ENCODE measurements at places on chromosomes 5 and 9. TPM values are rescaled to one million over a fixed set of nuclear protein-coding genes. Genes with fewer than 3 reads are reported as not detected.

- no peaks in the 10 kb centered on the region for H3K4me1 ChIP-seq
- no peak overlapping the region for H3K4me3 ChIP-seq
- no peaks in the 10 kb centered on the region for H3K36me3 ChIP-seq
- H3K27me3 ChIP-seq: no peaks in the 10 kb centered on the region
- H3K27ac ChIP-seq: no peak overlapping the region
These were observed 94.2 kb upstream of the FBN2 start for GRCh38 chr5:128632264-128632663.

GRCh38 chr9:125757834-125758233 is 10.7 kb downstream of the PBX3 start:
- DNase-seq: no peak
- H3K27ac ChIP-seq: no peak overlapping the region
- H3K36me3 ChIP-seq: no peaks in the 10 kb centered on the region
- H3K27me3 ChIP-seq: peaks cover 2% of the 10 kb centered on the region
- H3K4me3 ChIP-seq: no peak overlapping the region

- H3K27me3 ChIP-seq: no peaks in the 10 kb centered on the region
- DNase-seq: no peak
- H3K4me3 ChIP-seq: no peak overlapping the region
- no peaks in the 10 kb centered on the region for H3K36me3 ChIP-seq
- H3K27ac ChIP-seq: no peak overlapping the region
These were observed 34.2 kb downstream of the TARS1 start for GRCh38 chr5:33474931-33475499.

GRCh38 chr5:57960569-57960968 is 478.0 kb upstream of the ACTBL2 start:
- no peak for DNase-seq
- H3K27me3 ChIP-seq: no peaks in the 10 kb centered on the region
- no peaks in the 10 kb centered on the region for H3K4me1 ChIP-seq

GRCh38 chr9:128245421-128246151 is 30.2 kb downstream of the GOLGA2 start:
- DNase-seq: no peak
- H3K36me3 ChIP-seq: no peaks in the 10 kb centered on the region
- H3K27me3 ChIP-seq: peaks cover 9% of the 10 kb centered on the region
- no peaks in the 10 kb centered on the region for H3K4me1 ChIP-seq
- H3K27ac ChIP-seq: peak overlapping the region; percentile 43

DNA sequence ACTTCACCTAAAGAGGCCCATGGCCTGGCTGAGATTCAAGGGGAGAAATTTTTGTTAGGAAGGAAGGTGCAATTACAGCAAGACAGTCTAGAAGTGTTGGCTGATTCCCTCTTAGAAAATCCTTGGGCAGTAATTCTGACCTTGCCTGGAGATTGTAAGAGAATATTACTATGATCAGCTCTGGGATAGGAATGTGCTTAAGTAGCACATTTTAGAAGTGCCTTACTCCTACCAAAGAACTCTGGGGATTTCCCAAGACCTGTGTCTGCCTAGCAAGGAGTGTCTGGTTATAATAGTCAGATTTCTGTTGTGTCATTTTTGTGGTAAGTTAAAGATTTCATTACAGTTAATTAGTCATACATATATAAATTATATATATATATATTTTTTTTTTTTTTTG is 52.3 kb downstream of the NLN start:
- no peaks in the 10 kb centered on the region for H3K27me3 ChIP-seq
- no peak for DNase-seq
- H3K4me1 ChIP-seq: peaks cover 28% of the 10 kb centered on the region
- H3K27ac ChIP-seq: no peak overlapping the region
- H3K36me3 ChIP-seq: no peaks in the 10 kb centered on the region

GRCh38 chr9:110764006-110764405 is 95.4 kb downstream of the MUSK start:
- no peak for DNase-seq
- H3K4me3 ChIP-seq: no peak overlapping the region
- H3K27ac ChIP-seq: no peak overlapping the region
- no peaks in the 10 kb centered on the region for H3K36me3 ChIP-seq
- H3K27me3 ChIP-seq: no peaks in the 10 kb centered on the region

DNA sequence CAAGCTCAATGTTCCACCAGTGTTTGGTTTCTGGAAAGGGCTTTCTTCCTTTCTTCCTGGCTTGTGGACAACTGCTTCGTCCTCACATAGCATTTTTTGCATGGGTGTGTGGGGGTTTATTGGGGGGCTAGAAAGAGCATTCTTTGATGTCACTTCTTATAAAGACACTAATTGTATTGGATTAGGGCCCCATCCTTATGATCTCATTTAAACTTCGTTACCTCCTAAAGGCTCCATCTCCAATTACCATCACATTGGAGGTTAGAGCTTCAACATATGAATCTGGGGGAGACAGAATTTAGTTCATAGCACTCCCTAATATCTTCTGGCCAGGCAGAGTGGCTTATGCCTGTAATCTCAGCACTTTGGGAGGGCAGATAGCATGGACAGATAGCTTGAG is 6.1 kb upstream of the MACROH2A1 start:
- DNase-seq: no peak
- H3K4me3 ChIP-seq: no peak overlapping the region
- no peaks in the 10 kb centered on the region for H3K36me3 ChIP-seq

- H3K27me3 ChIP-seq: no peaks in the 10 kb centered on the region
- peaks cover 15% of the 10 kb centered on the region for H3K36me3 ChIP-seq
- no peak overlapping the region for H3K27ac ChIP-seq
- H3K4me3 ChIP-seq: no peak overlapping the region
- H3K4me1 ChIP-seq: no peaks in the 10 kb centered on the region
- DNase-seq: no peak
These were observed 35.8 kb downstream of the ZNF782 start for GRCh38 chr9:96818533-96818932.

DNA sequence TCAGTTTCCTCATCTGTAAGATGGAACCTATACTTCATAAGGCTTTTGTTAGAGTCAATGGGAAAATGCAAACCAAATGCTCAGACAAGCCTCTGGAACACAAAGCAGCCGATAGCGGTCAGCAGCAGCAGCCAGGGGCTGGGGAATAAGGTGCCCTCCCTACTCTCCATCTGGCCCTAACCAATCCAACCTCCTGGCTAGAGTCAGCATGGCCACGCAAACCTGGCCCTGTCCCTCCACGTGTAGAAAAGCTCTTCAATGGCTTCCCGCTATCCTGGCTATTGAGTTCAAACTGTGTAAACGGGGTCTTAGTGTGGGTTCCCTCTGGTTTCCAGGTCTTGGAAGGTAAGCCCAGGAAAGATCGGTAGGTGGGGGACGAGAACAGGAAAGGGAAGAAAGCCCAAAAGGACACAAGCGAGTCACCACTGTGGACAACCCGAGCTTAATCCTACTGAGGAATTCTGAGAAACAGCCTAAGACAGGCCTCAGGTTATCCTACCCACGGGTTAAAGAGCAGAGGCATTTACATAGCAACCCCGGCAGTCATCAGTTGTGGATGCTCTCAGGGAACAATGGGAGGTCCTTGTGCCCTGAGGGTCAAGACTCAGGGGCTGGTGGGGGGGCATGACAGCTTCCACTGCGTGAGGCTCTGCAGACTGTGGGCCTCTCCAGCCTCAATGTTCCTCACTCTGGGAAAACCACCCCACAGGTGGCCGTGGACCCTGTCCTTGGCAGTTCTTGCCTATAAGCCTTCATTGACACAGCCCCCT is 30.9 kb downstream of the FABP6 start:
- no peak for DNase-seq
- no peak overlapping the region for H3K27ac ChIP-seq
- no peak overlapping the region for H3K4me3 ChIP-seq
- no peaks in the 10 kb centered on the region for H3K4me1 ChIP-seq
- no peaks in the 10 kb centered on the region for H3K27me3 ChIP-seq
- no peaks in the 10 kb centered on the region for H3K36me3 ChIP-seq

GRCh38 chr9:94174164-94174563 is 84.9 kb upstream of the ZNF169 start:
- H3K36me3 ChIP-seq: peaks cover 17% of the 10 kb centered on the region
- no peak for DNase-seq
- H3K27ac ChIP-seq: peak overlapping the region; percentile 16

DNA sequence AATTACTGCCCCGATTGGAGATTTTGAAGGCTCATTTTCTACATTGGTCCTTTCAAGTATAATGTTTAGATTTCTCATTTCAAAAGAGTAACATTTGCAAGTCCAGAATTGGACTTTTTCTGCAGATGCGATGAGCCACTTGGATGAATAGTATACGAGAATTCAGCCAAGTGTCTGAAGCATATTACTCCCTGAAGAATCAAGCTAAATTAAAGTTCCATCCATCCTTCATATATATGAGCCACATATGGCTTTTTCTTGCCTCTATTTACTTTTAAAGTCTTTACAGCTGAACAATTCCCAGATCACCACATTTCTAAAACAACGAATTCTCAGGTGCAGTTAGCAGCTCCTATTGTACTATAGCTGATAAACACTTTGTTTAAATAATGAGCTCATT is 288.7 kb downstream of the CEMIP2 start:
- no peaks in the 10 kb centered on the region for H3K27me3 ChIP-seq
- no peaks in the 10 kb centered on the region for H3K4me1 ChIP-seq
- no peaks in the 10 kb centered on the region for H3K36me3 ChIP-seq
- DNase-seq: no peak
- H3K27ac ChIP-seq: no peak overlapping the region

- no peak for DNase-seq
- no peaks in the 10 kb centered on the region for H3K27me3 ChIP-seq
- no peak overlapping the region for H3K4me3 ChIP-seq
- no peaks in the 10 kb centered on the region for H3K36me3 ChIP-seq
These were observed 82.7 kb upstream of the C6 start for GRCh38 chr5:41296066-41296465.

DNA sequence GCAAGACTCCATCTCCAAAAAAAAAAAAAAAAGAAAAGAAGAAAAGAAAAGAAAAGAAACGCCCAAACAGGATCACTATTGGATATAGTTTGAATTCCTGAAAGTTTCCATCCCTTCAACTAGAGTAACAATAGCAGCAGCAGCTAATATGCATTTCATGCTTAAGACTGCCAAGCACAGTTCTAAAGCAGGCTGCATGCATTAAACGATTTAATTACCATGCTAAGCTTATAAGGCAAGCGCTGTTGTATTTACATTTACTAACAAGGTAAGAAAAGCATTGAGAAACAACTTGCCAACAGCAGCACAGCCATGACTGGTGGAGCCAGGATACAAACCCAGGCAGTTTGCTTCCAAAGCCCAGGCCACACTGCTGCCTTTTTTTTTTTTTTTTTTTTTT is 13.0 kb downstream of the TBC1D2 start:
- no peaks in the 10 kb centered on the region for H3K4me1 ChIP-seq
- H3K27ac ChIP-seq: no peak overlapping the region
- no peaks in the 10 kb centered on the region for H3K36me3 ChIP-seq
- H3K27me3 ChIP-seq: no peaks in the 10 kb centered on the region
- H3K4me3 ChIP-seq: no peak overlapping the region

DNA sequence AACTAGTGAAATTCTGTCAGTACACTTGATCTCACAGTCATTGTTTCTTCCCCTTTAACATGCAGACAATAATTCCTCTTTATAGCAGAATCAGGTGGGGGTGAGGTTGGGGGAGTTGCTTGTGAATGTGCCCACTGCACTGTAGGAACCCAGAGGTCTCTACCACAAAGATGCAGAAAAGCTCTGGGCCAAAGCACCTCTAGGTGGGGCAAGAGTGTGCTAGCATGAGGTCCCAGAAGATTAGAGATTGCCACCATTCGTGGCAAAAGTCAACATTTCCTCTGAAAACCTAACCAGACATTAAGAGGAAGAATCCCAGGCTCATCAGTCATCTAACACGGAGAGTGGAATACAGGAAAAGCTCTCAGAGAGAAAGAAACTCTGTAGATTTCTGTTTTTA is 74.5 kb downstream of the PTCD2 start:
- H3K4me1 ChIP-seq: peaks cover 26% of the 10 kb centered on the region
- H3K36me3 ChIP-seq: no peaks in the 10 kb centered on the region
- DNase-seq: no peak
- no peak overlapping the region for H3K27ac ChIP-seq
- H3K27me3 ChIP-seq: no peaks in the 10 kb centered on the region
- no peak overlapping the region for H3K4me3 ChIP-seq

The SPINK6 gene
- total RNA-seq: not detected

The ENC1 gene
- total RNA-seq: 2.3 TPM

The PRDM9 gene
- total RNA-seq: not detected

The CDH6 gene
- 1.0 TPM for total RNA-seq

The IFNA13 gene
- not detected for total RNA-seq

The PCDHA4 gene
- 0.20 TPM for total RNA-seq

The MTMR12 gene
- total RNA-seq: 11.1 TPM

The AMBP gene
- total RNA-seq: 7.2 TPM

The CDO1 gene
- total RNA-seq: 21.9 TPM

The GRXCR2 gene
- total RNA-seq: not detected

The SPATA6L gene
- not detected for total RNA-seq

The SLC23A1 gene
- total RNA-seq: not detected

The EFNA5 gene
- 0.20 TPM for total RNA-seq

The IL5 gene
- not detected for total RNA-seq

The KIF20A gene
- 0.75 TPM for total RNA-seq

The ADGRD2 gene
- not detected for total RNA-seq

The PDE8B gene
- total RNA-seq: 1.3 TPM

The SUB1 gene
- total RNA-seq: 162 TPM

The MEGF10 gene
- total RNA-seq: 25.4 TPM
